ENCODE measurements at places on chromosomes 1 and 21.

GRCh38 chr1:87791931-87792740 lies 463.5 kb downstream of the LMO4 start:
- DNase-seq = no peak

DNA sequence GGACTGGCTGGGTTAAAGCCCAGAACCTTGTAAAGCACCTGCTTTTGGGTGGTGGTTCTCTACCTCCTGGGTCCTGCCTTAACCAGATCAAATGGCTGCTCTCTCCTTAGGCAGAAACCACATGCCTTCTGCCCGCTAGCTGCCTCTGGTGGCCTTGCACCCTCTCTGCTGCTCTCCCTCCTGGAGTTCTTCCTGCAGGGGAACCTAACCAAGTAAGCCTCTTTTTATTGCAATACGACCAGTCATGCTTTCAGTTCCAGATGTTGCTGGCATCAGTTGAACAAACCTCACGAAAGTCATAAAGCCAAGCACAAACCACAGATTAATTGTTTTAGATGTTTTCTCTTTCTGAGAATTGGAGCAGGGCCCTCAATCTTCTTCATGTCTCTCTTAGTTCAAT lies 118.9 kb downstream of the GDAP2 start:
- DNase-seq = no peak

- DNase-seq = no peak
These were observed 89.9 kb downstream of the TSEN15 start for GRCh38 chr1:184141361-184141880.

GRCh38 chr1:2593251-2593878 lies 6.8 kb downstream of the PRXL2B start:
- DNase-seq = no peak

GRCh38 chr1:203046984-203047630 lies 20.8 kb downstream of the PPFIA4 start:
- no peak for DNase-seq

DNA sequence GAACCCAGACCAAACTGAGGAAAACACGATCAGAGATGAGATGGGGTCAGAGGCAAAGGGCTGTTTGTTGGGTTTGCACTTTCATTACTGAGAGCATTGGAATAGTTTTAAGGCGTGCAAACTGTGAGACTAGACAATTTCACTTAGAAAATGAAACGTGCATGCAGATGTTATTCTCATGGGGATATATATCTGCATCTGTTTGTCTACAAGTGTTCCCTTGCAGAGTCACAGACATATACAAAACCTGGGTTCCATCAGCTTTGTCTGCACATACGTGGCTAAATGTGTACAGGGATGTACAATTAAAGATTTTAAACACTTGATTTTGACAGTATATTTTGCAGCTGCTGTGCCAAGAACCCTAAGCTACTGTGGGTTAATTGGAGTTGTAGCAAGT lies 355.4 kb downstream of the KIF26B start:
- DNase-seq = no peak

- DNase-seq = no peak
These were observed 106.1 kb upstream of the ARHGEF16 start for GRCh38 chr1:3348196-3348865.

- no peak for DNase-seq
These were observed 1.7 kb upstream of the LRRC52 start for GRCh38 chr1:165542015-165542631.

DNA sequence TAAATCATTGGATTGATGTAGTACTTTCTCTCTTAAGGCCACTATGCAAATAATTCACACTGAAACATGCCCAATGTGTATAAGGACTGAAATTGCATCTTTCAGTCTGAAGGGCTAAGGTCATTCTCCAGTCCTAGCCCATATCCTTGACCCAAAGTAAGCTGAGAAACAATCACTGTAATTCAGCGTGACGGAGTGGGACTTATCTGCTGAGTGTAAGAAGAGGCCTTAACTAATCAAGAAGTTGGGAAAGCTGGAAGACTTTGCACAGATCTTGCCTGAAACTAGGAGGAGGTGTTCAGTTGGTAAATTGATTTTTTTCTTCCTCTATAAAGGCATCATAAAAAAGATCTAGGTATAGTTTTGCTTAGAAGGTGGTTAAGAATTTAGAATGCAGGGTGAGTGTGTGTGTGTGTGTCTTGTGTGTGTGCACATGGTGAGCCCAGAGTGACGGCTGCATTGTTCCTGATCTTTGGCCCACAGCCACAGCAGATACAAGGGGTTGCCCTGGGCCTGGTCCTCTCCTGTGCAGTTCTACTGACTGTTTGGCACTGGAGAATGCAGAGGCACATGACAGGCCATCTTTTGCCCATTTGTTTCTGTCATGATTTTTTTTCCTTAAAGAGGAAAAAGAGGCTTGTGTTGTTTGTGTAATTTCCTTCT lies 13.3 kb upstream of the PPP2R5A start:
- DNase-seq = no peak

GRCh38 chr21:45056296-45056904 lies 18.0 kb upstream of the ADARB1 start:
- DNase-seq = no peak

DNA sequence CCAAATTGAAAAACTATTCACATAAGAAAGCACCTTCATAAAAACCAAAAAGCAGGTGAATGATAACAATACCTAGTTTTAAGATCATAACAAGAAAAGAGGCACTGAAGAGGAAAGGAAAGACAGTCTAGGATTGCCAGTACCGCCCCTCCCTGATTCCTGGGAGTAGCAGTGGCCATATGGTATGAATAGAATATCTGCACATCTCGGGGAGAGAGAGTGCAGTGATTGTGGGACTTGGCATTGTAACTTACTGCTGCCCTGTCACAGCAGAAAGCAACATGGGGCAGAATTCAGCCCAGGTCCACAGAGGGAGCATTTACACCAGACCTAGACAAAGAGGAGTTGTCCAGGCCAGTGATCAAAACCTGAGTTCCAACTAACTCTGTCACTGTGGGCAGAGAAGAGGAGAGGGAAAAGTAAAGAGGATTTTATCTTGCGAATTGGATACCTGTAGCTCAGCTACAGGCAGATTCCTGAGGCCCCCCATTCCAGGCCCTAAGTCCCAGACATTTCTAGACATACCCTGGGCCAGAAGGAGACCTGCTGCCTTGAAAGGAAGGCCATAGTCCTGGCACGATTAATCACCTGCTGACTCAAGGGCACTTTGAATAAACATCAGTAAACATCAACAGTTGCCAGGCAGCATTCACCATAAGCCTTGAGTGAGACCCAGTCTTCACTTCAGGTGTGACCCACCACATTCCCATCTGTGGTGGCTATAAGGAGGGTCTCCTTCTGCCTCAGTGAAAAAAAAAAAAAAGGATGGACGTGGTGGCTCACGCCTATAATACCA lies 397.5 kb downstream of the TGFB2 start:
- DNase-seq = no peak

GRCh38 chr1:181334724-181335123 lies 148.6 kb upstream of the CACNA1E start:
- no peak for DNase-seq

- DNase-seq = no peak
These were observed 1125.4 kb upstream of the TMPRSS15 start for GRCh38 chr21:19529031-19529430.

- DNase-seq = peak; percentile 24
These were observed 12.9 kb downstream of the RGS18 start for GRCh38 chr1:192171123-192171522.

DNA sequence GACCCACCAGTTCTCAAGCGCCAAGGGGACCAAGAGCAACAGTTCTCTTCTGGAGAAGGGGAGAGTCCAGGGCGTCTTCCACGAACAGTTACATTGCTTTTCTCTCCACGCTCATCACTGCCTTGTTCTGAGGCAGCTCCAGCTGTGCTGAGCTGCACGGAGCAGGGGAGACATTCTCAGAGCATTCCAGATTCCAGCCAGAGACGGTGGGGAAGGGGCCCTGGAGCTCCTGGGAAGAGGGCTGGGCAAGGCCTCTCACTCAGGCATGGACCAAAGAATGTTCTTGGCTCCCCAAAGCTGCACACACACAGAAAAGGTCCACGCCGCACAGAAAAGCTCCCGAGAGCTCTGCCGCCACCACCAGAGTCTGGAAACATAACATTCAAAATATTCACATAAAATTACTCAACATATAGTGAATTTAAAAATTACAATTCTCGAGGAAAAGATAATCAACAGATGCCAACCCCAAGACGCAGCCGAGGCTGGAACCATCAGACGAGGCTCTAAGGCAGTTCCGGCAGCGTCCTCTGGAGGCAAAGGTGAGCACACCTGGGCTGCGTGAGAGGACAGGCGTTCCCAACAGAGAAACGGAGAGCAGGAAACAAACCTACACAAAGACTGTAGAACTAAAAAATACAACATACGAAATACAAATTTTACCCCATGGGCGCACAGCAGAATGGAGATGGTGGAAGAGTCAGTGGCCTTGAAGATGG lies 40.5 kb downstream of the UBE2G2 start:
- no peak for DNase-seq

GRCh38 chr1:61647142-61647541 lies 77.8 kb downstream of the TM2D1 start:
- DNase-seq = no peak

DNA sequence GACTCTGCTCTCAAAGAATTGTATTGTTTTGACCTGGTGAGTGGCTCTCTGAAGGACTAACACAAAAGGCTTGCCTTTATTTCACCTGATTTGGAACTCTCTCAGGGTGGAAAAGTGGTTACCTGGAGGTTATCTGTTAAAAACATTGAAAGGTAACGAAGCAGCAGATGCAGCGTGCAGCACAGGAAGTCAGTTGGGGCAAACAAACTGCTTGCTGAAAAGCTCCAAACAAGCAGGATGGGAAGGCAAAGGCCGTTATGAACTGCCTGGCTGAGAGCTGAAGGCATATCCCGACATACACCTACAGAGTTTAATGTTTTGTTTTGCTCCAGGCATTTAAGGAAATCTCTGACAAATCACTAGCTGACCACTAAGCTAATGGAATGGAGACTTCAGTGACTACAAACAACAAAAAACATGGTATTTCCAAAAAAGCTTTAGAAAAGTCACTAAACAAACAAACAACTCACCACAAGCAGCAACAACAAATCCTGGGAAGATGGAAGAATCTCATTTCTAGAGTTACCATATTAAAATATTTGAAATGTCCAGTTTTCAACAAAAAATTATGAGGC lies 44.3 kb upstream of the BATF3 start:
- DNase-seq = no peak

DNA sequence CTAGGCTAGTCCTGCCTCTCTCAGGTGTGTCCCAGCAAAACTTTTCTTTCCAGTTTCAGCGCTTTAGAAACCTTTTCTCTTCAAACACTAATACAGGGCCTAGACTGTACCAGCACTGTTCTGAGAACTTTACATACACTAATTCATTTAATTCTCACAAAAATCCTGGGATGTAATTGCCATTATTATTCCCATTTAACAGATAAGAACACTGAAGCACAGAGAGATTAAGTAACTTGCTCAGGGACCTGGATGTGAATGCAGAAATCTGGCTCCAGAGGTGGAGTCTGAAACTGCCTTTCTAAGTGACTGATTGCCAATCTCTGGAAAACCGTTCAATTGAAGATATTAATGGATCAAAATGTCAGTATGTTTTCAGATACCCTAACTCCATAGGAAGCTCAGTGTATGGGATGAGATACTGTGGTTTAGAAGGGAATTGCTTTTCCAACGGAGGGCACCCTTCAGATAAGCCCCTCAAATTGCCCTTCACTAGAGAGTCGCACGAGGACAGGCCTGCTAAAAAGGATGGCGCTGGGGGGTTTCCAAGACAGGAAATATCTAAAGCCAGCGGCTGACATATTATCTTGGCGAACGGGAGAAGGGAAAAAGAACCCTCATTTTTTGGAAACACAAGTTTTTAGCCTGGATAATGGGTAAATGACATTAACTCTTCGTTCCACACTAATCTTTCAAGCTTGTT lies 698 bp upstream of the UCK2 start:
- no peak for DNase-seq

GRCh38 chr1:116909512-116910378 lies at the start of gene PTGFRN:
PTGFRN (plus strand) TSS chr1:116909916; CDS start chr1:116910204, 288 bp downstream.
- DNase-seq = no peak

GRCh38 chr1:87723193-87723592 lies 394.5 kb downstream of the LMO4 start:
- no peak for DNase-seq

GRCh38 chr1:93437976-93438605 lies 9.8 kb upstream of the FNBP1L start:
- peak; percentile 77 for DNase-seq

GRCh38 chr1:203287109-203287893 lies 18.0 kb upstream of the BTG2 start:
- DNase-seq = peak; percentile 18

DNA sequence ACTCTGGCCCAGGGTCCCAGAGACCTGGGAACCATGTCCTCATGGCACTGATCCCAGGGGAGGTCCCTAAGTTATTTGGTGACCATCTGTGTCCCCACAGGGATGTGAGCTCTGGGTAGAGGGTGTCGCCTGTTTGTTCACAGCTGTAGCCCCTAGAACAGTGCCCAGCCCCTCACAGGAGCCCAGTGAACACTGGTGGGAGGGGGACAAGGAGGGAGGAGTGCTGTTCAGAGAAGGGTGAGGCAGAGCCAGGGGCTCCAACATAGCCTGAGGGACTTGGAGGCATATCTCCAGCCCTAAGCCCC lies 450.4 kb downstream of the MATN1 start:
- no peak for DNase-seq

DNA sequence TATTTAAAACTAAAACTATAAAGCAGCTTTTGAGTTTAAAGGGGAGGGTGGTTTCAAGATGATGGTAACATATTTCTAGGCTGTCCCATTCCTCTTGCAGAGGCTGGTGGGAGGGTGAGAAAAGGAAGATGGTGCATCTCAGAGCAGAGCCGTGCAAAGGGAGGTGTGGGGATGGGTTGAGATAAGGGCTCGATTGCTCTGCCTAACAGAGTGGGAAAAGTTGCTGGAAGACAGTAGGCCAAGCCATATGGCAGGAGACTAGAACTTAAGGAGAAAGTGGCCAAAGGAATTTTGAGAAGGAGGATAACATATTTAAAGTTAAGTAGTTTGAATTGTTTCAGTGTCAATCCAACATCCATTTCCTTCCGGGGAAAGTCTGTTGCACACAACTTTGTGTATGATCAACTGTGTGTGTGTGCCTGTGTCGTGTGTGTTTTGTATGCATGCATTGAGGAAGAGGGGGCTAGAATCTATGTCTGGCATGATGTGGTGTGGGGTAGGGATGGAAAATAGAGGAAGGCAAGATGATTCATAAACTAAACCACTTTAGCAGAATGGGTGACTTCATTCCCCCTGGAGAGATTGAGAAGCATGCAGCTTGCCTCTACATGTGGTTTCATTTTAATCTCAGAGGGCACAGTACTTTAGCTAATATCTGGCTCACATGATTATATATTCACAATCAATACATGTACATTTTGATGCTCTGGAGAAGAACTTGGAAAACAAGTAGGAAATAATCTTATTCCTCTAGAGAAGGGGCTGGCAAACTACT lies 145.0 kb upstream of the DNAH14 start:
- DNase-seq = no peak
